ENCODE measurements at places on chromosomes 1 and 21.

- DNase-seq = no peak
Measured at GRCh38 chr1:160454371-160455152, 54.2 kb downstream of the VANGL2 start.

- no peak for DNase-seq
Measured at GRCh38 chr1:211628417-211628816, 47.0 kb downstream of the NEK2 start.

- DNase-seq = no peak
Measured at GRCh38 chr1:100037656-100037926, 67.8 kb downstream of the SLC35A3 start.

DNA sequence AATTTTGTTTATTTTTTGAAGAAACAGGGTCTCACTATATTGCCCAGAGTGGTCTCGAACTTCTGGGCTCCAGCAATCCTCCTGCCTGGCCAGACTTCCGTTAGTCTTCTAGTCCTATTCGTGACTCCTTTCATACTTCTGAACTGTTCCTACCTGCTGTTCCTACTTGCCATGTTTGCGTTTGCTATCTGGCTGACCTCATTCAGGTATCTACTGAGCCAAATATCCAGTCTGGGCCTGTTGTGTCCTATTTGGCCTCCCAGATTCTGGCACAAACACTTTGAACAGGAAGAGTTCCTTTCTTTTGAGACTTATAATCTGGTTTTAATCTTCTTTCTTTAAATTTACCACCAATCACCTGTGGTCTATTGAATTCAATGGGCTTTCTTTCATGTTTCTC, 6.9 kb upstream of the NR1I3 start:
- DNase-seq = no peak

- no peak for DNase-seq
Measured at GRCh38 chr1:217273866-217274265, 357.0 kb downstream of the GPATCH2 start.

GRCh38 chr21:15976807-15977206, 247.0 kb downstream of the USP25 start:
- no peak for DNase-seq

DNA sequence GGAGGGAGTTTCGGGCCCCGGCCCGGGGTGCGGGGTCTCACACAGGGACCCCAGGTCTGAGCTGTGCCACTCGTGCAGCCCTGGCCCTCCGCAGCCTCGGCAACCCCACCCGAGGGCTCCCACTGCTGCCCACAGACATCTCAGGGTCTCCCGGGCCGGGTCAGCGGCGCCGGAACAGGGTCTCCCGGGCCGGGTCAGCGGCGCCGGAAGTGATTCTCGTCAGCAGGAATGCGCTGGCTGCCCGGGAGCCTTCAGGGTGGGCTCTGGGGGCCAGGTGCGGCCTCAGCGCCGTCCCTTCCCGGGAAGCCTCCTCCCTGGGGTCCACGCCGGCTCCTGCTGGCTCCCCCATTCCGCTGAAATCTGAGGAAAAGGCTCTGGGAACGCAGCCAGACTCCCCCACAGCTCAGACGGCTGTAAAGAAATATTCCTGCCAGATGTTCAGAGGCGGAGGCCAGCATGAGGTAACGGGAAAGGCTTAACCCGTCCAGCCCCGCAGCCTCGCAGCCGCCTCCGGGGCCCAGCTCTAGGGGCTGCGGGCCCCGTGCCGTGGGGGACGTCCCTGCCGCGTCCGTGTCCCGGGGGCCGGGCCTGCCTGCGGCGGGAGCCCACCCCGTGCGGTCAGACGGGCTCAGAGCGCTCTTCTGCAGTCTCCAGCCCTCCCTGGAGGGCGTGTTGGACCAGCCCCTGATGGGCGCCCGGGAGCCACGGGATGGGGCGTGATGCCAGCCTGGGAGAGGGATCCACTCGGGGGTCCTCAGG, 8.7 kb upstream of the COL6A1 start:
- no peak for DNase-seq

DNA sequence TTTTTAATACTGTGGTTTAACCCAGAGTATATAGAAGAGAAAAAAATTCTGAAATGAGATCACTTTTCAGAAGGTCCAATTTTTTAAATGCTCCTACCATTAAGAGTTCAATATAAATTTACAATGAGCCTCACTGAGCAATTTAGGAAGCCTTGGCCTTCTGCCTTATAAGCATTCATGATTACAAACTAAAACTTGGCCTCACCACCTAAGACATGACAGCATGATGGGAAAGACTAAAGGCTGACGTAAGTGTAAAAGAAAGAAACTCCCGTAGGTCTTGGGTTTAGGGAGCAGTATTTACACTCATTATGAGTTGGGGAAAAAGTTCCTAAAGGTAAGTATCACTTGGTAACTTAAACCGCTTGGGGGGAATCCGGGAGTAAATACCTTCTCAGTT, 70.7 kb upstream of the ESRRG start:
- DNase-seq = no peak

- no peak for DNase-seq
Measured at GRCh38 chr1:185360714-185361113, 43.7 kb upstream of the IVNS1ABP start.

GRCh38 chr1:157512036-157512969, 40.0 kb downstream of the FCRL5 start:
- no peak for DNase-seq

GRCh38 chr1:183956559-183957188, 80.9 kb downstream of the COLGALT2 start:
- DNase-seq = peak; percentile 3

- DNase-seq = no peak
Measured at GRCh38 chr1:156497078-156497742, 3.4 kb downstream of the MEF2D start.

DNA sequence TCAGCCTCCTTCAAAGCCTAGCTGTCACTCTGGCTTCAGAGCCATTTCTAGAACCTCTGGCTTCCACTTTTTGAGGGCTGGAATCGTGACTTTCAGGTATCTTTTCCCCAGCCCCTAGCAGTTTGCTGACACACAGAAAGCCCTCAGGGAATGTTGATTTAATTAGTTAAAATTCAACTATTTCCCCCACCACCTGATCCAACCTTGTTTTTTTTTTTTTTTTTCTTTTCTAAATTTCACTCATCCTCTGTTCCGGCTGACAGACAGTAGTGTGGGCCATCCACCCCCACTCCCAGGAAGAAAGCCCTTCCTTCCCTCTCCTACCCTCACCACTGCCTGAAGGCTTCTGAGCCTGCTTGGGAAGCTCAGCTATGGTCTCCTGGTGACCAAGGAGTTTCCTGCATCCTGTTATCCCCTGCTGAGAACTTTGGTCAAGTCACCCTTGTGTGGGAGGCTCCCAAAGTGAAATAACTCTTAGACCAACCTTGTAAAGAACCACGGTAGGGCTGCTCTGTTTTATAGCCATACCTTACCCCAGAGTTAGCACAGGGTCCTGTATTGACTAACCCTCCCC, 29.4 kb downstream of the KCNJ6 start:
- DNase-seq = no peak

GRCh38 chr1:1421147-1421906, at the start of gene ANKRD65:
TSS of gene ANKRD65 (minus strand) at chr1:1421276. CDS start at chr1:1421005, 271 bp downstream.
- no peak for DNase-seq

GRCh38 chr1:63533931-63534330, 10.6 kb downstream of the EFCAB7 start:
- no peak for DNase-seq

GRCh38 chr1:245978915-245979314, 528.2 kb downstream of the SMYD3 start:
- DNase-seq = no peak

GRCh38 chr1:68010543-68010942, 39.9 kb downstream of the DIRAS3 start:
- DNase-seq = no peak

DNA sequence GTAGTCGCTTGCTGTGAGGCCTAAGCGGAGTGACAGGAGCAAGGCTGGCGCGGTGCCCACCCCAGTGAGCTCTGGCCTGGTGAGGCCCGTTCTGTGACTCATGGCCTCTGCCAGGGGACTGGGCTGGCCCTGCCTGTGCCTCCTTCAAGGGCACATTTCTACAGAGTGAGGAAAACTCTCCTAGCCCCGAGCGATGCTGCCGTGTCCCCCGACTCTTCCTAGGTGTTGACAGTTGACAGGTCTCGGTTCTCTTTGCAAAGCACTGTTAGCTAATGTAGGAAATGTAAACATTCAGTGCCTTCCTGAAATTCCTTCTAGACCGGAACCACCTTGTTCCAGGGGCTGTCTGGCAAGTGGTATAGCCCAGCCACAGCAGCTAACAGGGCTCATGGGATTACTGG, 43.9 kb downstream of the ABCG1 start:
- no peak for DNase-seq

DNA sequence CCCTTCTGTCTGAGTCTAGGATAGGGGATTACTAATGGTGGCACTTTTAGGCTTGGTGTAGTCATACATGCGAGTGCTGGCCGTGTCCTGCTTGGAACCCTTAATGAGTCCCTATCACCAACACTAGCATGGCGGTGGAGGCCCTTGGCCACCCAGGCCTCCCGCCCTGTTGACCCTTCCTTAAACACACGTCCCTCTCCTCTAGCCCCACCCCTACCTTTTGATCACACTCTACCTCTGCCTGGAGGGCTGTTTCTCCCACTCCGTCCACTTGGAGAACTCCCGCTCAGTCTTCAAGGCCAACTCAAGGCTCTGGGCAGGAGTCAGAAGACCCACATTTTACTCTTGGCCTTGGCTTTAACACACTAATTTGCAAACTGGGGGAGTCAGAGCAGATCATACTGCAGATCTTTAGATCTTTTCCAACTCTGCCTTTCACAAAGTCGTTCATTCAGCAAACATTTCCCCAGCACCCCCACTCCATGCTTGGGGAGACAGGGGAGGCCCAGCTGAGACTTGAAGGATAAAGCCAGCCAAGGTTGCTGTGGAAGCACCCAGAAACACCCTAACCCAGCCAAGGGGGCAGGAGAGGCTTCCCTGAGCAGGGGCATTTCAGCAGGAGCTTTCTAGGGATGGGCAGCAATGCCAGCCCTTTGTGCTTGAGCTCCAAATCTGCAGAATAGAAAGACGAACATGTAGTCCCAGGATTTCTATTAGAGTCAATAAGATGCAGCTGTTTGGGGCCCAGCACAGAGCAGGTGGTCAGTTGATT, 1.9 kb downstream of the PODN start:
- DNase-seq = no peak

DNA sequence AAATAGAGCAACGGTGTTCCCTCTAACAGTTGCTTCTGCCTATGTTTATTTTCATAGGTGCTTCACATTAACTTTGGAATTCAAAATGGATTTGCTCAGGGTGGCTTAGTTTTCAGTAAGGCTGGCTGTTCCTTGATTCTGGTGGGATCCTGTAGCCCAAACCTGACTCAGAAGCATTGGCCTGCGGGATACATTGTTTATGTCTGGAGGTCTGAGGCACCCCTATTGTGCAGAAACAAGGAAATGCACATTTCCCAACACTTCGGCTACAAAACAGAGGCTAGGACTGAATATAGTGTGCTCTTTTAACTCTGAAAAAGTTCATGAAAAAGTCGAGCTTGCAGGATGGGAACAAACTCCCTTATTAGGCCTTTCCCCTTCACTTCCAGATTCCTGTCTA, 133.8 kb upstream of the F3 start:
- no peak for DNase-seq

GRCh38 chr1:225767634-225768540, 9.7 kb upstream of the SRP9 start:
- no peak for DNase-seq

DNA sequence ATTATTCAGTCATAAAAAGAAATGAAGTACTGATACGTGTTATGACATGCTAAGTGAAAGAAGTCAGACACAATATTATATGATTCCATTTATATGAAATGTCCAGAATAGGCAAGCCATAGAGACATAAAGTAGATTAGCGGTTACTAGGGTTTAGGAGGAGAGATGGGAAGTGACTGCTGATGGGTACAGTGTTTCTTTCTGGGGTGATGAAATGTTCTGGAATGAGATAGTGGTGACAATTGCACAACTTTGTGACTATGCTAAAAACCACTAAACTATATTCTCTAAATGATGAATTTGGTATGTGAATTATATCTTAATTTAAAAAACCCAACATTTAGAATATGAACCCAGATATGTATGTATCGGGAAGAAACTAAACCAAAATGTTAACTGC, 27.6 kb downstream of the IPP start:
- DNase-seq = no peak

DNA sequence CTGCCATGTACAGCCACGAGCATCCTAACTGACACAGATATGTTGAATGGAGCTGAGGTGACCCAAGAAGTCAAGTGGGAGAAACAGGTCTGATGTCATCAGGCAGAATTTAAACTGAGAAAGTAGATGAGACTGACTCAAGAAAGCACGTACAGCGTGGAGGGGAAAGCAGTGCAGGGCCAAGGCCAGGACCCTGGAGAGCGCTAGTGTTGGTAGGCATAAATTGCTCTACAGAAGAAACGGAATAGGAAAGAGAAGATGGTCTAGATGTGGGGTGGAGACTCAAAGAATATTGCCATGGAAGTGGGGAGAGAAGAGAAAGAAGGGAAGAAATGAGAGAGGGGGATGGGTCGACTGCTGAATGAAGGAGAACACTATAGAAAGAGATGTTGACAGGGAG, 45.3 kb upstream of the GJB5 start:
- no peak for DNase-seq

DNA sequence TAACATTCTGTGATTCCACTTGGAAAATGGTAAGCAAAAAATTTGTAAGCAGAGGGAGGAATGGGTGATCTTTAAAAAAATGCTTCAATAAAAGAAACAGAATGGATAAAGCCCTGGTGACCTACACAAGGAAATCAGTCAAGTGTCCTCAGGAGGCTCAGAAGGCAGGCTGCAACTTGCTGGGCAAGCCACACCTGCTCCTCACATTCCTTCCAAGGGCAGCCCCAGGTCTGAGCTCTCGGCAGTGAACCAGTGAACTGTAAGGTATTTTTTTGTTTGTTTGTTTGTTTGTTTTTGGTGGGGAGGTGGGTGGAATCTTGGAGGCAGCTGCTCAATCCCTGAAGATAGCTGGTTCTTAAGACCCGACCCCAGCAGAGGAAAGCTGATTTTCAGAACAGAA, 4.4 kb downstream of the TACSTD2 start:
- DNase-seq = no peak

- no peak for DNase-seq
Measured at GRCh38 chr1:206486995-206487788, 16.9 kb downstream of the IKBKE start.

DNA sequence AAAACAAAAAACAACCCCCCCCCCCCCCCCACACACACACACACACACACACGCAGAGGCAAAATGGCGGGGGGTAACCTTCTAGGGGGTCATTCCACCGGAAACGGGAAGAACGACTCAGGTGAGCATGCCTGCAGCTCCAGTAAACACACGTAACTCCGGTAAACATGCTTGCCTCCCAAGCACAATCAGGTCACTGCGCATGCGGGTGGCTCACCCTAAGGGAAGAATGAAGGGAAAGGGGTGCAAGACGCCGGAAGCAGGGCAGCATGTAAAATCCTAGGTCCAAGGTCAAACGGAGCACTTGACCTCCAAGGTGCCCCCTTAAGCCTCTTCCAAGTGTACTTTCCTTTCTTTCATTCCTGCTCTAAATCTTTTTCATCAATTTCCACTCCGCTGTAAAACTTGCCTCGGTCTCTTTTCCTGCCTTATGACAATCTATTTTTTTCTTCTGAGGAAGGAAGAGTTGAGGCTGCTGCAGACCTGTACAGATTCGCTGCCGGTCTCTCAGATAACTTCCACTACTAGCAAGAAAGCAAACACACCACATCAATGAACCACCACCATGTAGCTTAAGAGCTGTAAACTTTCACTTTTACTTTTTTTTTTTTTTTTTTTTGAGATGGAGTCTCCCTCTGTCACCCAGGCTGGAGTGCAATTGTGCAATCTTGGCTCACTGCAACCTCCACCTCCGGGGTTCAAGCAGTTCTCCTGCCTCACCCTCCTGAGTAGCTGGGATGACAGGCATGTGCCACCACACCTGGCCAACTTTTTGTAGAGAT, 21.0 kb upstream of the CBR3 start:
- no peak for DNase-seq

Data from activated naive CD8-positive, alpha-beta T cell treated with anti-CD3 and anti-CD28 coated beads, Interleukin-2, amount 50 U/mL, for 16 hours (primary cell).